ENCODE measurements at places on chromosomes 11 and 22.
A peak's percentile ranks its signal among the peaks of the same experiment; 100 is the strongest.

- no peak for DNase-seq
These were observed 79.4 kb upstream of the ISX start for GRCh38 chr22:34986523-34986922.

DNA sequence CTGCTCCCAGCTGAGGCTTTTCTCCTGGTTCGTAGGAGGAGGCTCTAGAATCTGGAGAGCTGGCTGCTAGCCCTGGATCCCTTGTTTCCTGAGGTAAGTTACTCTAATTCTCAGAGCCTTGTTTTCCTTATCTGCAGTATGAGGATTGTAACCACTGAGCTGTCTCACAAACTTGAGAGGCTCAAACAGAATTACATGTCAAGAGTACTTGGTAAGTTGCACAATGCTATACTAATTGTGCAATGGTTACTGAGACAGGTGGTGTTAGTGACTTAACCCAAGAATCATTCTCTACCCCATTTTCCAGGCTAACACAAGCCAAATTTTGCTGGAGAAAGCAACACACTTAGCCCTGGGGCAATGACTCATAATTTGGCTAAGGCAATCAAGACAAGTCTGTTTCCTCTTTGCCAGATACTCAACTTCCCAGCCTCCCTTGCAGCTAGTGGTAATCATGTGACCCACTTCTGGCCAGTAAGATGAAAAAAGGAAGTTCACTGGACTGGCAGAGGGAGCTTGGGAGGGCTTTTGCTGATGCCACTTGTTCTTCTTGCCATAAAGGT is 348.0 kb downstream of the TENM4 start:
- DNase-seq: no peak

- DNase-seq: no peak
These were observed 13.1 kb upstream of the TCF20 start for GRCh38 chr22:42283278-42284201.

GRCh38 chr11:79437981-79438630 is 2.7 kb downstream of the TENM4 start:
- peak; percentile 5 for DNase-seq

GRCh38 chr11:93537767-93538261 is 5.4 kb downstream of the SMCO4 start:
- no peak for DNase-seq

- no peak for DNase-seq
These were observed 34.6 kb upstream of the PDGFD start for GRCh38 chr11:104198576-104198975.

DNA sequence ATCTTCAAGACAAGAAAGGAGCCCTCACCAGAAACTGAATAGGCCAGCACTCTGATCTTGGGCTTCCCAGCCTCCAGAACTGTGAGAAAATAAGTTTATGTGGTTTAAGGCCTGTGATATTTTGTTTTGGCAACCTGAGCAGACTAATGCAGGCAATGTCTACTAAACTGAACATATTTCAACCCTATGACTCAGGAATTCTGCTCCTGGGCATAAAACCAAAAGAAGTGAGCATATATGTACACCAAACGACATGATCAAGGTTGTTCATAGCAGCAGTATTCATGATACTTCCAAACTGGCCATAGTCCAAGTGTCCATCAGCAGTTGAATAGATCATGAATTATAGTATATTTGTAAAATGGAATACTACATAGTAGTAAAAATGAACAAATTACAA is 29.0 kb downstream of the CSNK2A3 start:
- DNase-seq: no peak

- DNase-seq: peak; percentile 41
These were observed 8.5 kb downstream of the YPEL4 start for GRCh38 chr11:57641011-57641807.

DNA sequence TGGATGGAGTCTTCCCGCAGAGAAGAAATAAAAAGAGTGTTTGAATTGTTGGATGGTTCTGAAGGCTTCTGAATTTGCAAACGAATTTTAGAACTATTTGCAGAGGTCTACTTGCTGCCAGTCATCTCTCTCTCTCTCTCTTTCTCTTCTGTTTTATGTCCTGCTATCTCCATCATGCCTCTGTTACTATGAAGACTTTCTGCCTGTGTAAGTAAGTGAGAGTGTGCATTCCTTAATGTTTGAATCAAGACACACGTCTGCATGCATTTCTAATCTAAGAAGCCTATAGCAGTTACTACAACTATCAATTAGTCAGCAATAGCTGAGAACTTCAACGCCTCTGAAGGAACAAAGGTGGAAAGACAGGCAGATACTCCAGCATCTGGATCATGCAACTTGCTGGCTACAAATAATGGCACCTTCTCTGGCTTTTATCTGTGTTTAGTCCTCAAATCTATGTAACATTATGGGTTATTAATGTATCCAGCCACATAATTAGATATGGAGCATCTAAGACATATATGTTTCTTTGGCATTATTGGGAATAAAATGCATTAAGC is 191.5 kb upstream of the BLID start:
- no peak for DNase-seq

DNA sequence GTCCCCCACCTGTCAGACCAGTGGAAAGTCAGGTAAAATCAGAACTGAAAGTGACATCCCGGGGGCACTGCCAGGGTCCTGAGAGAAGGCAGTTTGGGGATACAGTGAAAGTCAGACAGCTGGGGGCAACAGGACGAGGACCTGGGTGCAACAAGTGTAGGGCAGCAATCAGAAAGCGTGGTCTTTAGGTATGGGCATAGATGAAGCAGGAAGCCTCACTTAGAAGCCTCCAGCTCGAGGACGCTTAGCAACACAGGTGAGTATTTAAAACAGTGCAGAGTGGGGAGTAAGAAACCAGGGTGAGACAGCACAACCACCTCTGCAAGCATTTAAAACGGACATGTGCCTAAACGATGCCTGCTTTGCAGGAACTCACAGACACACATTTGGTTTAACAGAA is 64.6 kb upstream of the POU2AF1 start:
- DNase-seq: peak; percentile 30

- DNase-seq: no peak
These were observed 546.4 kb downstream of the TBC1D22A start for GRCh38 chr22:47308886-47309285.

DNA sequence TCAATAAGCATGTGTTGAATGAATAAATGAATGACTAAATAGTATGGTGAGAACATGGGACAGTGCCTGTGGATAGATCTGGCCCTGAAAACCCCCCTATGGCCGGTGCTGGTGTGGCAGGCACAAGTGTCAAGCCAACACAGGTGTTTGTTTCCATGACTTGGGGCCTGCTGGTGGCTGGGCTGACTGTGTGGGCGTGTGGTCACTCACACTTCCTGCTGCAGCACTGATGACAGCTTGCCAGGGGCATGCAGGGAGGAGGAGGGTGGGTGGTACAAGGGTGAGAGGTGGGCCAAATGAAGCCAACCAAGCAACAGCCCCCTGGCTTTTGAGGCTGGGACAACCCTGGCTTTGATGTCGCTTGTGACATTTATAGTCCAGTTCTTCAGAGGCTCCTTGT is 30.3 kb upstream of the ABCC8 start:
- no peak for DNase-seq

DNA sequence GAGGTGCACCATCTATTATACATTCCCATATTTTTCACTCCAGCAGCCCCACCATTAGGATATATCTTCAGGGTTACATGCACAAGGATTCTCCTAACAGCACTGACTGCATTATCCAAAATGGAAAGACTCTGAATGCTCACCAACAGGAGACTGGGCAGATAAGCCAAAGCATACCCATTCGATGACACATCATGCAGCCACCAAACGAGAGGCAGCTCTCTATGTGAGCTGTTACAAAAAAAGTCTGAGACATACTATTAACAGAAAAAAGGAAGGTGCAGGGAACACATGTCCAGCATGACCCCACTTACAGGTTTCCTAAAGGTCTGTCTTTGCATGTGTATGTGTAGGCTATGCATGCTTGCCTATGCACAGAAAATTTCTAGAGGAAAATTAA is 12.4 kb upstream of the SERPIND1 start:
- no peak for DNase-seq

GRCh38 chr11:94132152-94132558 is 3.5 kb downstream of the PANX1 start:
- DNase-seq: no peak

- DNase-seq: no peak
These were observed 20.3 kb upstream of the NLRP6 start for GRCh38 chr11:257766-258493.

GRCh38 chr11:75107187-75107586 is 10.5 kb upstream of the OR2AT4 start:
- no peak for DNase-seq

GRCh38 chr11:61923166-61924063 is 6.0 kb upstream of the RAB3IL1 start:
- no peak for DNase-seq

- peak; percentile 2 for DNase-seq
These were observed 1225.7 kb downstream of the JRKL start for GRCh38 chr11:97615546-97615945.

- DNase-seq: no peak
These were observed 6.0 kb upstream of the OR10D3 start for GRCh38 chr11:124176925-124177715.

GRCh38 chr11:120254788-120255518 is 15.0 kb downstream of the POU2F3 start:
- DNase-seq: peak; percentile 24

GRCh38 chr22:38844315-38845003 is 631 bp upstream of the NPTXR start:
- DNase-seq: no peak

GRCh38 chr22:26777156-26777801 is 119.9 kb downstream of the MIAT start:
- no peak for DNase-seq

GRCh38 chr11:119533921-119534736 is 111.2 kb upstream of the THY1 start:
- peak; percentile 73 for DNase-seq

GRCh38 chr11:437228-437870 is 4.5 kb downstream of the ANO9 start:
- no peak for DNase-seq

GRCh38 chr11:67558084-67558772 is 25.4 kb upstream of the GSTP1 start:
- no peak for DNase-seq

- DNase-seq: peak; percentile 16
These were observed 4.3 kb upstream of the OR51V1 start for GRCh38 chr11:5204787-5205186.

GRCh38 chr22:28075358-28075981 is 156.4 kb upstream of the PITPNB start:
- DNase-seq: no peak

DNA sequence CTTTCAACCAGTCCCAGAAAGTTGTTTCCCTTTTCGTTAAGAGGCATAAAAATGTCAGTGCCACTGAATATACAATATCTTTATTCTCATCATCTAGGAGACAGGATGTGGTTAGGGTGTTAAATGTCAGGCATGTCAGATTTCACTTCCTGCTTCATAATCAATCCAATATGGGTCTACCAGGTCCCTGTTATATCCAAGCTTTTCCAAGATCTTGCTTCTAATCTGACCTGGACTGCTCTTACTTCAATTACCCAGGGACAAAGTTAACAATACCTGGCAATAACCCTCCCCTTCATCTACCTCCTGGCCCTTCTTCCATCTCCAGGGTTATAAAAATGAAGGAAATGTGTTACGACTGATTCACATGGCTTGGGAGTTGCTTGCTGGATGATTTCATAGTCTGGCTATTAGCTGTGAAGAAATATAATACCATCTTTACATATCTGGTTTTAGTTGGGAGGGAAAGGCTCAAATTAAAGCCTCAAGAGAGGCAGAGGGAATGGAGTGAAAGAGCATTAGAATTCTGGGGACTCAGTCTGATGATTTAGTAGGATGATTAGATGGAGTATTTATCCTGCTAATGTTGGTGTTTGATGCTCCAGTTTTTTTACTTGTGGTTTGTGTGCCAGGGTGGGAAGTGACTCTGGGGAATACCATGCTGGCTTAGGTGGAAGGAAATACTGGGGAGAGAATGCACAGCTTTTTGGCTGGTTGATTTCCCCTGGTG is 534.3 kb downstream of the ETS1 start:
- no peak for DNase-seq

GRCh38 chr11:60978546-60979380 is 7.3 kb downstream of the CD6 start:
- no peak for DNase-seq

DNA sequence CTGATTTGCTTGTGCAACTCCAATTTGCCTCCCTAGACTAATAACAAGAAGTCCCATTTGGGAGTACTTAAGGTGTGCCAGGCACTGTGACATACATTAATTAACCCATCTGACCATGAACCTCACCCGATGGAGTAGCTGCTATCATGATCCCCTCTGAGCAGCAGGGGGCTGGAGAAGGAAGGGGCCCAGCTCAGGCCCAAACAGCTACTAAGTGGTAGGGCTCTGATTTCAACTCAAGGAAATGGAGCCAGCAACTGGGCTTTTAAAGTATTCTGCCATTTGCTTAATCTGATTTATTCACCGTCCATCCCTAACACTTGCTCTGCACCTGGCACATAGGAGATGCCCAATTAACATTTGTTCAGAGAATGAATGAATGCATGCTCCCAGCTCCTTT is 1.2 kb downstream of the CRYBB1 start:
- DNase-seq: no peak

GRCh38 chr11:57584341-57584740 is 13.1 kb upstream of the SERPING1 start:
- no peak for DNase-seq

DNA sequence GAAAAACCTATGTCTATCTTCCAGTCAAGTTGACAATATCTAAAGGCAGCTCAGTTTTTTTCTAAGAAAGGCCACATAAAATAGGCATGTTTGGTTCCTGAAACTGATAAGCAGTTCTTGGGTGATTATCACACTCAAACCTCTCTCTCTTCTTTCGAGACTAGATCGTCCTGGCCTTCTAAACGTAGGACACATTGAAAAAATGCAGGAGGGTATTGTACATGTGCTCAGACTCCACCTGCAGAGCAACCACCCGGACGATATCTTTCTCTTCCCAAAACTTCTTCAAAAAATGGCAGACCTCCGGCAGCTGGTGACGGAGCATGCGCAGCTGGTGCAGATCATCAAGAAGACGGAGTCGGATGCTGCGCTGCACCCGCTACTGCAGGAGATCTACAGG is 15.1 kb downstream of the CDPF1 start:
- no peak for DNase-seq

DNA sequence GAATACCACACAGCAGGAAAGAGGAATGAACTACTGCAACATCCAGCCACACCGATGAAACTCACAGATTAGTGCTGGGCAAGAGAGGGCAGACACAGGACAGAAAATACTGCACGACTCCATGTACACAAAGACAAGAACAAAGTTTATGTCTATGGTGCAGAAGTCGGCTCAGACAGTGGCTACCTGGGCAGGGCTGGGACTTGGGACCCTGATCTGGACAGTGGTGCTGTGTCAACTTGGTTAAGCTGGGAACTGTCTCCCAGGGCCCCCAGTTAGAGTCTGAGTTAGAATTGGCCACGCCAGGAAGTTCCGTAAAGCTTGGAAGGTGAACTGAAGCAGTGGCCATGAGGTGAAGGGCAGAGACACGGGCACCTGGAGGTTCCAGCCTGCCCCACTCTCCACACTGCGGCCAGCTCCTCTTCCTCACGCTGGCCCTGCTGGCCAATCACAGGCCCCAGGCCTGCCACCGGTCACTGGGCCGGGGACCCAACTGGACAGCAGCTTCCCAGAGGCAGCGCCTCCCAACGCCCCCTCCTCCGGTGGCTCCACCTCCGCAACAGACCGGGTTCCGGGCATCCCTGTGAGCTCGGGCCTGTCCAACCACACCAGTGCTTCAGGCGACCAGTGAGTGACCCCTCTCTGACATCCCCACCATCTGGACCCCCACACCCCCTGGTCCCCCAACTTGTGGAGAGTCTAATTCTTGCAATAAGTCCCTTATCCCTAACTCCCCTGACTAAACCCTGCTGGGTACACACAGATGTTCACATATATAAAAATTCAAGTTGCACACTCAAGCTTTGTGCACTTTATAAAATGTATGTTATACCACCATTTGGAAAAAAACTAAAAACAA is 93.7 kb downstream of the MICAL3 start:
- no peak for DNase-seq

Measured in NCI-H146 (cell line).